ENCODE measurements at places on chromosomes 7 and 10. TPM values are rescaled to one million over a fixed set of nuclear protein-coding genes. Genes with fewer than 3 reads are reported as not detected.

DNA sequence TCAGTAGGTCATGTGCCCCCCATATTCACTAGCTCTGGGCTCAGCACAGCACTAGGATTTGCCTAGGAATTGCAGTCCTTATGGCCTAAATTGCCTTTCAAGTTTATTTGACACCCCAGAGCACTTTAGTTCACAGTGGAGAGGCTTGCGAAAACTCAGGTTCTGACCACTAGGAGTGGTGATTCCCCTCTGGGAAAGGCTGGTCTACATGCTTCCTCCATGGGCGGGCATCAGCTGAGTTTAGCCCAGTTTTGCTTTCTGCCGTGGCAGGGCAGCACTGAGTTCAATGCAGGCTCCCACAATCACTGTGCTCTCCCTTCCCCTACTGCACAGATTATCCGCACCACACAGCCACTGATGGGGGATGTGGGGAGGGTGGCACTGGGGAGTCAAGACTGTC, 94.4 kb downstream of the ADCYAP1R1 start:
- H3K4me3 ChIP-seq: no peak overlapping the region
- H3K36me3 ChIP-seq: no peaks in the 10 kb centered on the region
- H3K27me3 ChIP-seq: peaks cover 32% of the 10 kb centered on the region
- no peak overlapping the region for H3K27ac ChIP-seq

- H3K4me3 ChIP-seq: no peak overlapping the region
- H3K27ac ChIP-seq: no peak overlapping the region
- H3K27me3 ChIP-seq: no peaks in the 10 kb centered on the region
- H3K36me3 ChIP-seq: peaks cover 4% of the 10 kb centered on the region
Observed at GRCh38 chr7:21334906-21335305, 93.0 kb upstream of the SP4 start.

- no peaks in the 10 kb centered on the region for H3K36me3 ChIP-seq
- H3K4me3 ChIP-seq: no peak overlapping the region
- DNase-seq: no peak
- H3K4me1 ChIP-seq: peaks cover 4% of the 10 kb centered on the region
- no peak overlapping the region for H3K27ac ChIP-seq
- H3K27me3 ChIP-seq: peaks cover 43% of the 10 kb centered on the region
Observed at GRCh38 chr10:63106111-63106755, 26.9 kb upstream of the NRBF2 start.

DNA sequence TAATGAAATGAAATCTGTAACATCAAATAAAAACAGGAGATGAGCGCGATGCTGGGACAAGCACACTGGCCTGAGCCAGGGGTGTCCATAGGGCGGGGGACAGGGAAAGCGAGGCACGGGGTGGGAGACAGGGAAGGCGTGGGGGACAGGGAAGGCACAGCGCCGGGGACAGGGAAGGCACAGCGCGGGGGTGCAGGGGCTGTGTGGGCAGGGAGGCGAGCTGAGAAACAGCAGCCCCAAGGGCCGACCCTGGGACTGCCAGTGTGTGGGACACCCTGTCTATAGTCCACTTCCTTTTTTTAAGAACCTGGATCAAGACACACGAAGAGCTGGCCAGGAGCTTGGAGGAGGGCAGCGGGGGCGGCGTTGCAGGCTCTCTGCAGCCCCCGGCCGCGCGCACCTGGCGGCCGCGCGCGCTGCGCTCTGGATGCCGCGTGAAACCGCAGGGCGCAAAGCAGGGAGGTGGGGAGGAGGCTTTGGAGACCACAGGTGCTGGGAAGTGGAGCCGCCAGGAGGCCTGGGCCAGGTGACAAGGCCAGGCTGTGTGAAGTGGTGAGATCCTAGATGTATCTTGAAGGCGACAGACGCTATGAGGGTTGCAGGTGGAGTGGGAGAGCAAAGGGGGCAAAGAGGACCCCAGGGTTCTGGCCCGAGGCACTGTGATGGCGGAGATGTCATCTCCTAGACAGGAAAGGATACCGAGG, 157.7 kb downstream of the COBL start:
- peaks cover 3% of the 10 kb centered on the region for H3K4me1 ChIP-seq
- H3K36me3 ChIP-seq: no peaks in the 10 kb centered on the region
- H3K4me3 ChIP-seq: no peak overlapping the region
- H3K27me3 ChIP-seq: peaks cover 16% of the 10 kb centered on the region

- H3K36me3 ChIP-seq: no peaks in the 10 kb centered on the region
- no peaks in the 10 kb centered on the region for H3K27me3 ChIP-seq
- H3K4me1 ChIP-seq: peaks cover 7% of the 10 kb centered on the region
- H3K27ac ChIP-seq: no peak overlapping the region
- no peak overlapping the region for H3K4me3 ChIP-seq
Observed at GRCh38 chr7:1081931-1082401, 5.9 kb upstream of the GPER1 start.

GRCh38 chr7:141460781-141461715, 90.2 kb upstream of the AGK start:
- H3K27me3 ChIP-seq: peaks cover 14% of the 10 kb centered on the region
- DNase-seq: no peak
- H3K27ac ChIP-seq: no peak overlapping the region
- H3K4me1 ChIP-seq: no peaks in the 10 kb centered on the region
- no peaks in the 10 kb centered on the region for H3K36me3 ChIP-seq
- no peak overlapping the region for H3K4me3 ChIP-seq

DNA sequence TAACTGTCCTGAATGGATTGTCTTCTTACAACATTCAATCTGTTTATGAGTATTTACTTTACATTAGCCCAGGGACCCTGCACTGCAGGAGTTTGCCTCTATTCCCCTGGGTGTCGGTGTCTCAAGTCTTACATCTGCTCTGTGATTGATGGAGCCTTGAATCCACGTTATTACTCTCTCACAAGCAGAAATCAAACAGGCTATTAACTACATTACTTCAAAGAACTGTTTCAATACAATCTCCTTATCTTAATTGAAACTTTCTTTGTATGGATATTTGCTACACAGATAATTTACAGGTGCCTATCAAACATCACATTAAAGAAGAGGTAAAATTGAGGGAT, 3.1 kb upstream of the ARID5B start:
- H3K27me3 ChIP-seq: no peaks in the 10 kb centered on the region
- peaks cover 31% of the 10 kb centered on the region for H3K4me1 ChIP-seq
- peak overlapping the region; percentile 62 for H3K27ac ChIP-seq
- H3K36me3 ChIP-seq: peaks cover 11% of the 10 kb centered on the region

- H3K4me3 ChIP-seq: no peak overlapping the region
- no peaks in the 10 kb centered on the region for H3K36me3 ChIP-seq
- H3K27me3 ChIP-seq: no peaks in the 10 kb centered on the region
- H3K27ac ChIP-seq: no peak overlapping the region
- DNase-seq: no peak
Observed at GRCh38 chr10:79237454-79238157, 109.7 kb upstream of the PPIF start.

STX1A gene
- 4.9 TPM for total RNA-seq

COL13A1 gene
- total RNA-seq: not detected

NRP1 gene
- 0.19 TPM for total RNA-seq

CCNJ gene
- 7.8 TPM for total RNA-seq

LSM8 gene
- 46.5 TPM for total RNA-seq

ASZ1 gene
- total RNA-seq: not detected

Measured in activated naive CD8-positive, alpha-beta T cell treated with anti-CD3 and anti-CD28 coated beads for 36 hours (primary cell).